Activated T-cell treated with anti-CD3 and anti-CD28 coated beads for 4 hours (primary cell): ENCODE measurements at places on chromosomes 16 and 17.

DNA sequence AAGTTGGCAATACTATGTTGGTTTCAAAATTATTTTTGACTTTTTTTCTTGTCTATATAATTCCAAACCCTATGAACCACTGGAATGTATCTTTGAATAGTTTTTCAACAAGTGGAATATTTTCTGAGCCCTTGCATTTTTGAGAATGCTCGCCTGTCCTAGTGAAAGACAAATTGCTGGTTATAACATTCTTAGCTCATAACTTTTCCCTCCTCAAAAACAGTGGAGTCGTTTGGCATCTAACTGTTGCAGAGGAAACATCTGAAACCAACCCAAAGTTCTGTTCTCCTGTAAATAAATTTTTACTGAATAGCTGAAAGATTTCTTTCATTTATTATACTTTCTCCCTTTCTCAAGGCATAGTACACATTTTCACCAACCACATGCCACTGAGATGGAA, 11.3 kb upstream of the COX10 start:
- no peak for DNase-seq

GRCh38 chr17:67376415-67376736, 705 bp upstream of the PITPNC1 start:
- DNase-seq: no peak

GRCh38 chr17:6796017-6796886, 20.2 kb downstream of the FBXO39 start:
- DNase-seq: no peak

DNA sequence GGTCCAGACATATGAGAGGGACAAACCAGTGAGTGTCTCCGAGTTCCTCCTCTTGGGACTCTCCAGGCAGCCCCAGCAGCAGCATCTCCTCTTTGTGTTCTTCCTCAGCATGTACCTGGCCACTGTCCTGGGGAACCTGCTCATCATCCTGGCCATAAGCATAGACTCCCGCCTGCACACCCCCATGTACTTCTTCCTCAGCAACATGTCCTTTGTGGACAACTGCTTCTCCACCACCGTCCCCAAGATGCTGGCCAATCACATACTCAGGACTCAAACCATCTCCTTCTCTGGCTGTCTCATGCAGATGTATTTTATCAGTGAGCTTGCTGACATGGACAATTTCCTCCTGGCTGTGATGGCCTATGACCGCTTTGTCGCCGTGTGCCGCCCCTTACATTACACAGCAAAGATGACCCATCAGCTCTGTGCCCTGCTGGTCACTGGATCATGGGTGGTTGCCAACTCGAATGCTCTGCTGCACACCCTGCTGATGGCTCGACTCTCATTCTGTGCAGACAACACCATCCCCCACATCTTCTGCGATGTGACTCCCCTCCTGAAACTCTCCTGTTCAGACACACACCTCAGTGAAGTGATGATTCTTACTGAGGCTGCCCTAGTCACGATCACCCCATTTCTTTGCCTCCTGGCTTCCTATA, 19.2 kb downstream of the ZNF200 start:
- no peak for DNase-seq

DNA sequence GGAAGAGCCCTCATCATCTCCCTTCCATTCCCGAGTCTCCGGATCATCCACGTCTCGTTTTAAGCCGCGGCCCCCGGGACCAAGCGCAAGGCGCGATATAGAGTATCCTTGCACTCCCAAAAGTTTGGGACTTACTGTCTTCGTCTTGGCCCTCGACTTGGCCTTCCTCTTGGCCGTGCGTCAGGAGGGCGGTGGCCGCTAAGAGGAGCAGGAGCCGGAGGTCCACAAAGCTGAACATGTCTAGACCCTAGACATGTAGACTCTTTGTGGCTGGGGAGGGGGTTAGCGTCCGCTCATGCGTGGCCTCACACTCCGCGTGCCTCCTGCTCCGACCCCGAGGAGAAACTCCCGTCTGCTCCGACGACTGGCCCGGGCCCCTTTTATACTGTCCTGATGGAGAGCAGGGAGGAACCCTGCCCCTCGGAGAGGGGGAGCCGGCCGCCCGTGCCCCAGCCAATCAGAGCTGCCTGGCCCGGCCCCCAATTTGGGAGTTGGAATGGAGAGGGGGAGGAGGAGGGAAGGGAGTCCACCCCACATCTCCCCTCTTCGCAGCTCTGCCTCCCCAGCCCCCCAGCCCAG, at the start of gene COL1A1:
COL1A1 (minus strand) TSS at position 356 of the 579 bp plus-strand sequence; CDS start at position 238, 118 bp downstream.
- DNase-seq: no peak
